ENCODE measurements at places on chromosomes 12 and 14.

DNA sequence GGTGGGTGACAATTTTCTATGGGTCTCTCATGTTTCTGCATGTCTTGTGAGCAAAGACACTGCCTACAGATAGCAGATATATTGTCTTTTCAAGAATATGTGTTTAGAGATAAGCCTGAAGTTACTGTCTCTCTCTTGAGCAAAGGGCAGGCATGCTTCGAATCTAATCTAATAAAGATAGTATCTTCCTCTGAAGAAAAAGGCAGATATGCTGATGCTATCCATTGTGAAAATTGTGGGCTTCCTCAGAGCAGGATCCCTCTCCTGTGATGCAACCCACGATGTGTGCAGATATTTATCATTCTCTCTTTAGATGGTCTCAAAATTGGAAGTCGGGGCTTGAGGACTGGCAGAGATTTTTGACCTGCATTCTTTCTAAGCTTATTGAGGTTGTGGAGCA, 187.0 kb downstream of the DACT1 start:
- DNase-seq, result no peak

- DNase-seq, result peak; percentile 25
These were observed 262.0 kb downstream of the MED13L start for GRCh38 chr12:116015525-116015924.

DNA sequence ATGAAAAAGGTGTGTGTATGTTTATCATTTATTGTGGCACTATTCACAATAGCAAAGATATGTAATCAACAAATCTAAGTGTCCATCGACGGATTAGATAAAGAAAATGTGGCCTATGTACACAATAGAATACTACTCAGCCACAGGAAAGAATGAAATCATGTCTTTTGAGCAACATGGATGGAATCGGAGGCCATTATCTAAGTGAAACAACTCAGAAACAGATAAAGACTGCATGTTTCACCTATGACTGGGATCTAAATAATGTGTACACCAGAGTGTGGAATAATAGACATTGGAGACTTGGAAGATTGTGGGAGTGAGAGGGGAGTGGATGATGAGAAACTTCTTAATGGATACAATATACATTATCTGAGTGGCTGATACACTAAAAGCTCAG, 44.0 kb downstream of the CCER1 start:
- peak; percentile 67 for DNase-seq

GRCh38 chr14:76432827-76433752, 57.2 kb downstream of the ESRRB start:
- DNase-seq, result no peak

DNA sequence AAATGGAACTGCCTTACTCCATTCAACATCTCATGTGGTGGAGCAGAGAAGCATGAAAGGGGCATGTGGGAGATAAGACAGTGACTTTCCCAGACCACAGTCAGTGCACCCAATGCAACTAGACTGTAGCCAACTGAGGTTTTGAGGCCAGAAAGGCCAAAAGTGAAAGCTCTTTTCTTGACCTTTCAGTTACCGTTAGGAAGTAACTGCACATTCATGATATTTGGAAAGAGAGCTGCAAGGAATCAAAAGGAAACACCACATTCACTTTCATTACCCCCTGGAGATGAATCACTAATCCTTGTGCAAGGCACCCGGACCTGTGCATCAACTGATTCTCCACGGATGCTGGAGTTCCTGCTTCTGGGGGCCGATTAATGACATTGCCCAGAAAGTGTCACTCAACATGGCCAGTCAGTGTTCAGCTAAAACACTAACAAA, 72.9 kb upstream of the ELK3 start:
- no peak for DNase-seq

- DNase-seq, result no peak
These were observed 205.8 kb upstream of the EEA1 start for GRCh38 chr12:93134893-93135285.

- no peak for DNase-seq
These were observed 13.3 kb upstream of the MAX start for GRCh38 chr14:65115615-65116014.

DNA sequence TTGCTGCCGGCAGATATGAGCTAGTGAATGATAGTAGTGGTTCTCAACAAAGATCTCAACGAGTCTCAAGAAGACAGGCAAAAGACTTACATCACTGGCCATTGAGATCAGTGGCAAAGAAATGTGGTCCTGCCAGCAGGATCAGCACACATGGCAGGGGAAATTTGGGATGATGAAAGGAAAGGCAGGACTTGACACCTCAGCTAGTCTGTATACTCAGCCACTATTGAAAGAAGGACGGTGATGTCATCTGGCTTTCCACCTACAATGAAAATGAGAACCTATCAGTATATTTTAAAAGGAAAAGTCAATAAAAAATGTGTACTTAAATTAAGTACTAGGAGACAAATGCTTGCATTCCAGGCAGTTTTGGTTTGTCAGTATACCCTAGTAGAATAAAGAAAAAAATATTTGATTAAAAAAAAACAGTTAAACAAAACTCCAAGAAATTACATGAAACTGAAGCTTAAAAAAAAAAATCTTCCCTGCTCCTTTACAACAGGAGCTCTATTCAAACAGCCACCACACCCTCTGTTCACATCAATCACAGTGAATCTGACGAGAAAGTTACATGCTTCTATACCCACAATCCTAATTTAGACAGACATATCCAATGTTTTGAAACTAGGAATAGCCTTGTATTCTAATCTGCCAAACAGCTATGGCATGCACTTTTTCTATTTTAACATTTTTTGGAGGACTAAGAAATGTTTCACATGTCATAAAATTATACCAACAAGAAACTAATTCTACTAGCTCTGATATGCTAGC, 34.9 kb downstream of the RAD9B start:
- no peak for DNase-seq

DNA sequence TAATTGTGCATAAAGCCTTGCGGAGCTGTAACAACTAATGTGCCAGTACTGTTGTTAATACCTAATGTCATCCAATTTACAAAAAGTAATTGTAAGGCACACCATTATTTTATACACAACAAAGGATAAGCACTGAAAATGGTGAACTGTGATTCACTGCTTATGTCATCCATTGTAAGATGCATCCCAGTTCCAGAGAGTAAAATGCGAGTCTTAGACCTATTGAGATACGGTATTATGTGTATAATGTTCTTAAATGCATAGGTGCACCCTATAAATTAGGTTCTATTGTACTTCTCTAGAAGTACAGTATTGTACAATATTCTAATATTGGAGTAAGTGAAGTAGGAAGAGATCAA, 406 bp downstream of the PARP2 start:
- DNase-seq, result no peak

DNA sequence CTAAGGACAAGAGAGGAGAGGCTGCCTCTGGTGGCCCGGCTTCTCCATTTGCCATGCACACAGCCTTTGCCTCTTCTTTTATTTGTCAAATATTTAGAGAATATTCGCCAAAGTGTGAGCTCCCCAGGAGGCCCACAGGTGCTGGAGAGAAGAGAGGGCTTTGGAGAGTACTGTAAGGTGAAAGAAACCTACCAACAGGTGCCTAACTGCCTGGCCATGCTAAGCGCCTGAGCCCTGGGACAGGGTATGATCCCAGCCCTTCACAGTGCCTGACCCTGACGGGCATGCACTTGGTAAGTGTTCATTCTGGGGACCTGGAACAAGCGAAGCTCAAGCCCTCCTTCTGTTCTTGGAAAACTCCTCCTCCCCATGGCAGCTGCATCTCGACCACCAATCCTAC, 106.1 kb downstream of the DPF3 start:
- DNase-seq, result no peak

GRCh38 chr12:124365726-124366430, 71.0 kb downstream of the RFLNA start:
- no peak for DNase-seq

All from brain microvascular endothelial cell (primary cell).